CD4-positive, alpha-beta T cell treated with Interleukin-6 for 4 hours (primary cell): ENCODE measurements at places on chromosomes 3 and 15.
A peak's percentile ranks its signal among the peaks of the same experiment; 100 is the strongest.

GRCh38 chr3:17356585-17356984 is 385.8 kb downstream of the TBC1D5 start:
- no peak for DNase-seq

GRCh38 chr15:44710236-44711095 is 657 bp downstream of the PATL2 start:
- peak; percentile 63 for DNase-seq

DNA sequence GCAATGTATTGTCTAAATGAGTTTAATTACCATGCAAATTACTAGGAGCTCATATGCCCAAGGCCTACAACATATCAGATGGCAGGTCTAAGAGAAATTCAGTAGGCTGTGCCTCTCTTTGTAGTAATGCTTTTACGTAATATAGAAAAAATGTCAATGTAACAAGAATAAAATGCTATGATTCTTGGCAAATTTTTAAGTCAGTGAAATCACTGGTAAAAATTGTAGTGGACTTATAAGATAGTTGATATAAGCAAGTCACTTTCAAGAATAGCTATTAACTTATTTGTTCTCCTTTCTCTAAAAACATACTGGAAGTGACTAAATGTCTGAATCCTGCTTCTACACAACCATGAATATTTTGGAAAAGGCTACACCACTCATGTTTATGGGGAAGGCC is 707.8 kb downstream of the TUSC7 start:
- DNase-seq: no peak

GRCh38 chr15:70867911-70868467 is 14.0 kb upstream of the LARP6 start:
- no peak for DNase-seq

GRCh38 chr3:66439666-66440344 is 61.0 kb downstream of the LRIG1 start:
- no peak for DNase-seq

- no peak for DNase-seq
These were observed 267.8 kb upstream of the LRRN1 start for GRCh38 chr3:3531476-3531875.

DNA sequence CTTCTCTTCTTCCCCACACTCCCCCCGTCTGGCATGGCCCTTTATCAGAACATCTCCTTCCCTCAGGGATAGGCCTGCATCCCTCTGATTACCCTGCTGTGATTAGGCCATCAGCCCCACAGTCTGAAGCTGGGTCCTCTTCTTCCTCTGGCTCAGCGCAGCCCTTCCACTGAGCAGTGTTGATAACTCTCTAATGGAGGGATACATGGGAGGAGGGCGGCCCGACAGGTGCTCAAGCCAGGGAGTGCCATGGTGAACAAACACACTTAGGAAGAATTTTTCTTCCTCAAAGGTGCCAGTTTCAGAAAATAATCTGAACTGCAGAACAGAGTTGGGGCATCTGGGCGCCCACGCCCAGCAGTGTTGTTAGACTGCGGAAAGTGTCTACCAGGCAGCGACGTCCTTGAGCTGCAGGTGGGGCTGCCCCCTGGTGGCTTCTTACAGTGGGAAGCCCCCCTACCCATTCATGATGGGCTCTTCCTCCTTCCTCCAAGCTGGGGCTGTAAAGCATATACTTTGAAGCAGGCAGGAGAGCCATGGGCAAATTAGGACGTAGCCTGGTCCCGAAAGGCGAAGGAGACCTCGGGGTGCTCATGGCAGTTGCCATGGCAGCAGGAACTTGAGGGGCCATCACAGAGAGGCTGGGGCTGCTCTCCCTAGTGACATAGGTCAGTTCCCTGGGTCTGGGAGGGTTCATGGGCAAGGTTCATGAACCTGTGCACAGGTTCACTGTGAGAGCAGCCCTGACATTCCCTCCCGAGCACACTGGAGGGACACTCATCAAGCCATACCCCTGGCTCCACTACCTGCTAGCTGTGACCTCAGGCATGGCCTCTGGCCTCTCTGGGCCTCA is 33.2 kb upstream of the NR2C2 start:
- no peak for DNase-seq

- no peak for DNase-seq
These were observed 69.4 kb upstream of the LIPC start for GRCh38 chr15:58362262-58362922.

- DNase-seq: no peak
These were observed 95.3 kb upstream of the CLSTN2 start for GRCh38 chr3:139839659-139840058.

- DNase-seq: no peak
These were observed 61.8 kb downstream of the SLC7A14 start for GRCh38 chr3:170524073-170524472.

- no peak for DNase-seq
These were observed 22.6 kb downstream of the ISL2 start for GRCh38 chr15:76359152-76359551.

DNA sequence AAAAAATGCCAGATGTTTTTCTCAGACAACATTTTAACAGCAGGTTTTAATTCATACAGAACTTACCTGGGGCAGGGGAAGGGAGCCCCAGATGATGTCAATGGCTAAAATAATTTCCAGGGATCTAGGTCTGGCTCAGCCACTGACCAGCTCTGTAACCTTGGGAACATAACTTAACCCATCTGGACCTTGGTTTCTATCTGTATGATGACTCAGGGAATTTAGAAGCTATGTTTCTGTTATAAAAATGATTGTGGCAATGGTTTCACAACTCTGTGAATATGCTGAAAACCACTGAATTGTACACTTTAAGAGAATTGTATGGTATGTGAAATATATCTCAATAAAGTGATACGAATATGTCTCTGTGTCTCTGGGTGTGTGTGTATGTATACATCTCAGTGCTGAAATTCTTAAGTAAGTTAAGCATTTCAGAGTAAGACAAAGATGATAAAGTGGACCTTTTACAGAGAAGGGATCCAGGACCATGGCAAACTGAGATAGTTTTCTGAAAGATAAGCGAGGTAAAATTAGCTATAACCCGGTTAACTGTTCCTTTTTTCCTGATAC is 2.9 kb downstream of the SH3GL3 start:
- no peak for DNase-seq

DNA sequence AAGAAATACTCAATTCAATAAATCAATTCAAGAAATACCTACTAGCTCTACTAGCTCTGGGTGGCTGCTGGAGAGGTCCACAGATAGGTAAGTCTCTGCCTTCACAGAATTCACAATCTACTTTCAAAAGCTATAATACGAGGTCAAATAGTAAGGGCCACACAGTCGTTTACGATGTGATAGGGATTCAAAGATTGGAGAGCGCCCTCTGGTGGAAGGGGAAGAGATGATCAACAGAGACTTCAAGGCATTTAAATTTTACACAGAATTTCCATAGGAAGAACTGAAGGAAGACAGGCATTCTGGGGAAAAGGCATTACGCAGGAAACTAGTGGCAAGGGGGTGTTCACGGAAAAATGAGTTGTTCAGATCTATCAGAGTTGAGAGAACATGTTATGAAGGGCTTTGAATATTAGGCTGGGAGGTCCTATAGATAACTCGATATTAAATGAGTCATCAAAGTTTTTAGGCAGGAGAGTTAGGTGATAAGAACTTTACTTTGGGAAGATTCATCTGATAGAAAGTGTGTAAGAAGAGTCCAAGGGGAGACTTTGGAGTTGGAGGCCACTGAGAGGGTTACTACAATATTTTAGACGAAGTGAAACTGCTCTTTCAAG is 128.8 kb downstream of the FRMD5 start:
- DNase-seq: peak; percentile 61

GRCh38 chr3:34263101-34263621 is 464.7 kb downstream of the PDCD6IP start:
- no peak for DNase-seq

- DNase-seq: no peak
These were observed 373.8 kb downstream of the ZNF385D start for GRCh38 chr3:21377071-21377769.

DNA sequence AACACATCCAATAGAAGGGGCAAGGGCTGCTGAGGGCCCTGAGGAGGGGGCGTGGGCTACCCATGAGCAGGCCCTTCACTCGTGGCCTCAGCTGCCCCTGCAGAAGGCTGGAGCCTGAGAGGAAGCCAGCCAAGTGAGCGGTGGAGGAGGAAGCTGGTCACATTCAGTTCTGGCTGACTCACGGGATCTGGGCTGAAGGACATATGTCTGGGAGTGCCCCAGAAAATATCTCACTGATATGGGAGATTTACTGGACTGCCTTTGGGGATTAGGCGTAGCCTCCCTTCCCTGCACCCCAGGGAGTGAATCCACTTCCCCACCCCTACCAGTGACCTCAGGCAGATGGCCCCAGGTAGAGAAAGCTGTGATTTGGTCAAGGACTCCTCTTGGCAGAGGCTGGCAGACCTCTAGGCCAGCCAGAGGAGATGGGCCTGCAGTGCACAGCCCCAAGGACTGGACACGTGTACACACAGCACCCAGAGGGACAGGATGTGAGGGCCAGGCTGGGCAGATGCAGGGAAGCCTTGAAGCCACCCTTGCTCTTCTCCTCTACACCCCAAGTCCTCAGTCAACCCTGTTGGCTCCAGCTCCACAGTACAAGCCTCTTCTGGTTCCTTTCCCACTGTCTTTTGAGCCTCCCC is 14.2 kb upstream of the ANKDD1A start:
- no peak for DNase-seq

- DNase-seq: no peak
These were observed 255.4 kb downstream of the TJP1 start for GRCh38 chr15:29566914-29567313.

DNA sequence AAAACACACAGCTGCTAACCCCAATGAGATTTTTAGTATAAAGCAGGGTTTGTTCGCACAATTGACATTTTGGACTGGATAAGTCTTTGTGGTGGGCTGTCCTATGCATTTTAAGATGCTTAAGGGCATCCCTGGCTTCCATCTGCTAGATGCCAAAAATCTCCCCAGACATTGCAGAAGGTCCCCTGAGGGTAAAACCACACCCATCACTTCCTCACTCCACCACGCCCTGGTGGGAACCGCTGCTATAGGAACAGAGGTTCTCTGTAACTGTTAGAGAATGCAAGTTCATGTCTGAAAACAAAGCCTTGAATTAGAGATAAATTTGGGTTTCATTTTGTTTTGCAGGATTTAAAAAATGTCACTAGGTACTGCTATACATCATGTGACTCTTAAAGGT is 67.7 kb downstream of the ARHGEF26 start:
- no peak for DNase-seq

- DNase-seq: no peak
These were observed 339.9 kb downstream of the NR2F2 start for GRCh38 chr15:96670389-96670788.

GRCh38 chr3:67648229-67648628 is 6.2 kb downstream of the SUCLG2 start:
- DNase-seq: no peak

DNA sequence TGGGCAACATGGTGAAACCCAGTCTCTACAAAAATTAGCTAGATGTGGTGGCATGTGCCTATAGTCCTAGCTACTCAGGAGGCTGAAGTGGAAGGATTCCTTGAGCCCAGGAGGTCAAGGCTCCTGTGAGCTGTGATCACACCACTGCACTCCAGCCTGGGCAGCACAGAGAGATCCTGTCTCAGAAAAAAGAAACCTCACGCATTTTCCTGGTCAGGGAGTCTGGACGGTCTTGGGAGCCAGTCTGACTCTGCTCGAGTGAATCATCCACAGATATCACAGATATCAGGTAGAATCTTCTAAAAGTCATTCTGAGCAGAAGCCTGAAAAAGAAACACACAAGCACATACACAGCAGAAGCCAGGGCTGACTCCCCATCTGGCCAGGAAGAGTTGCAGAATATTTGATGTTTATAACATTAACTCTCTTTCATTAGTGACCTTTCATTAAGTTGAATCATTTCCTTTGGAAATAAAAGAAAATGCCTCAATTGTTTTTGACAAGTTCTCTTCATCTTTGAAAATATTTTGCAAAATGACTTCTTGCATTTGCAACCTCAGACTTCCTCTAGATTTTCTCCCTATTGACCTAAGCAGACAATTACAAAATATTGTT is 56.5 kb upstream of the ABHD17C start:
- no peak for DNase-seq

- no peak for DNase-seq
These were observed 245.6 kb upstream of the LRRFIP2 start for GRCh38 chr3:37419979-37420378.

DNA sequence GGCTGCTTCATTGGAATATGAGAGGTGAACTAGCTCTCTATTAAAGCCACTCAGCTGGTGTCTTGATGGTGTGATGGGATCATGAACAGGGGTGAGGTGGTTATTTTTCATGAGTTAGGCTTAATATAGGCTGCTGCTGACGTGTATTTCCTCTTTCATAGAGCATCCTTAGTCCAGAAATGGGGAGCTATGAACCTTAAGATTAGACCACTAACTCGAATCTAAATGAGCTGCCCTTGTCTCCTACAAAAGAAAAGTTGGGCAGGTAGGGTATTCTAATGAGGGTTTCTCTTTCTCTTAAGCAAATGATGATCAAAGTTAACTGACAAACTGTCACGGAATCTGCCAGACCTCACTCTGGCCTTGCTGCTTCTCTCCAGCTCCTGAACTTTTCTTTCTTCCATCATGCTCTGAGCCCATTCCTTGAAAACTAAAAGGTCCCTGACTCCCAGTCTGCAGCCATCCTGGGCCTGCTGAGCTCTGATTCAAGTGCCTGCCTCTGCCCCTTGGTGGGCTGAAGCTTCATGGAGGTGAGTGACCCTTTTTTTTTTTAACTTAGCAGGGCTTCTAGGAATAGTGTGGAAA is at the start of gene TRIM69:
TSS of gene TRIM69 (plus strand) at position 348 of the 585 bp plus-strand sequence. CDS start at position 525, 177 bp downstream.
- no peak for DNase-seq

DNA sequence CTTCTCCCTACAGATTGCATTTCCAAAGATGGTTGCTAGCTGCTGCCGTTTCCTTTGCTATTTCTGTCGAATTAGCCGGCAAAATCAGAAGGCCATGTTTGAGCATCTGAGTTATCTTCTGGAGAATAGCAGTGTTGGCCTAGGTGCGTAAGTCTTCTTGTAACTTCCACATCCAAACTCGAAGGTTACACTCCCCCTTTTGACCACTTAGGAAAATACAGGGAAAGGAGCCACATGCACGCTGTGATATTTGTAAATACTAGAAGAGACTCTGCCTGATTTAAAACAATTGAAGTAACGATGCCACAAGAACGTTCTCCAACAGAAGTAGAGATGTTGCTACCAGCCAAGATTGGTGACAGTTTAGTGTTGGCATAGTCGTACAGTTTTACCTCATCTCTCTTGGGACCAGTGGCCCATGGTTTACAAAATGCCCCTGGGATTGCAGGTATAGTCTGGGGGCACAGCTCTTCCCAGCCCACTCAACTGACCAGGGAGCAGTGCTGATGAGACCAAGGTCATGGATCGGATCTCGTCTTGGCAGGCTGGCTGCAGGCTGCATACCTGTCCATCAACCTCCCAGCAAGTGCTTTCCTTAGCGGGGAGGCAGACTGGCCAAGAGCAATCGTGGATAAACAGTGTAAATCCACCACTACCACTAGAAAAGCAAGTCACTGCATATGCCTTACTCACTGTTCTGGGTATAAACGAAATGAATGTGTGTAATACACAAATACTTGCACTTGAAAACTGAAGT is 268.4 kb upstream of the CHRM5 start:
- DNase-seq: no peak

- DNase-seq: no peak
These were observed 86.4 kb downstream of the TBL1XR1 start for GRCh38 chr3:177110895-177111294.

GRCh38 chr3:149390772-149391212 is 13.3 kb upstream of the TM4SF1 start:
- DNase-seq: no peak
